ENCODE measurements at places on chromosomes 12 and 14. TPM values are rescaled to one million over a fixed set of nuclear protein-coding genes. Genes with fewer than 3 reads are reported as not detected.

IFI27L1 gene
- 26.4 TPM for total RNA-seq

CRACR2A gene
- total RNA-seq = 9.4 TPM

NTS gene
- total RNA-seq = 3.4 TPM

ANKS1B gene
- 4.9 TPM for total RNA-seq

RTN1 gene
- 1.9 TPM for total RNA-seq

CCDC175 gene
- total RNA-seq = not detected

VTI1B gene
- 37.1 TPM for total RNA-seq

C14orf180 gene
- total RNA-seq = 0.42 TPM

CDCA3 gene
- 44.3 TPM for total RNA-seq

Data from thymus (tissue), 14 donors.